Bone marrow (tissue), 2 donors: ENCODE measurements at places on chromosomes 7 and 10.

DNA sequence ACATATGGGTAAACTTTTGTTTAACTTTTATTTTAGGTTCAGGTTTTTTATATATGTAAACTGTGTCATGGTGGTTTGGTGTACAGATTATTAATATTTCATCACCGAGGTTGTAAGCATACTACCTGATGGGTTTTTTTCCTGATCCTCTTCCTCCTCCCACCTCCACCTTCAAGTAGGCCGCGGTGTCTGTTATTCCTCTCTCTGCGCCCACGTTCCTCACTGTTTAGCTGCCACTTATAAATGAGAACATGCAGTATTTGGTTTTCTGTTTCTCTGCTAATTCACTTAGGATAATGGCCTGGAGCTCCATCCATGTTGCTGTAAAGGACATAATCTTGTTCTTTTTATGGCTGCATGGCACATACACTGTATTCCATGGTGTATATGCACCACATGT lies 1000.0 kb upstream of the CELF2 start:
- no peak for DNase-seq

DNA sequence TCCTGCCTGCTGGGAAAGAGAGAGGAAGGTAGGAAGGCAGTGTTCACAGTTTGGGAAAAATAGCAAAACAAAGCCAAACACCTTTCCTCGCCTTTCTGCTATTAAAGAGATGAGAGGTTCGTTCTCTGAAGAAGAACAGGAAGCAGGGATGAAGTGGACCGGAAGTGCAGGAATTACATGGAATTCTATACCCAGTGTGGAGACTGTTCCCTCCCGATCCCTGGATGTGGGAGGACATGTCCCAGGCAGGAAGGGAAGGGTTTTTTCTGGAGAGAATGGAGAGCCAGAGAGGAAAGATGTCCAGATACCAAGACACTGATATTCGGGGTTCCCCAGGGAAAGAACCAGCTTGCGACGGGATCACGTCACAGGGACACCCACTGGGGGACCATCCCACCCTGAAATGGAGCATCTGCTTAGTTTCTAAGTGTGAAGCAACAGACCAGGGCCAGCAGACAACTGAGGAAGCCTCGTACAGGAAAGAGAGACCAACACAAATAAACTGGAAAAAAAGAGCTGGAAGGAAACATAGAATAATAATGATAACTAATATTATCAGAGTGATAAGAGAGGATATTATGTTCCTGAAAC lies 187.6 kb downstream of the PRPF18 start:
- no peak for DNase-seq

DNA sequence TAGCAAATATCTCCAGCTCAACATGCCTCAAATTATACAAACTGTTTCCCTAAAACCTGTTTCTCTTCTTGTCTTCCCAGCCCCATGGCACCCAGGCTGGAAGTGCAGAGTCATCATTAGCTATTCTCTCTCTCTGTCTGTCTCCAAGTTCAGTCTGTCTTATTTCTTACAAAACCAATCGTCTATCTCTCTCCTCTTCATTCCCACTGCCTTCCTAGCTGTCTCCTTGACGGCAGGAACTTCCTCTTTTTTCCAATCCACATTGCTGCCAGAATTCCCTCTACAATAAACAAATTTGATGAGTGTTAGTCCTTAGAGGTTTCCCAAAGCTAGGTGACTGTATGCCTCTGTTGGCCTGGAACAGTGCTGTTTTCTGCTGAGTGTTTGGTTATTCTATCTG lies 14.9 kb upstream of the ZNRF2 start:
- DNase-seq = no peak

- DNase-seq = no peak
Measured at GRCh38 chr7:7266257-7266881, 84.0 kb downstream of the C1GALT1 start.

DNA sequence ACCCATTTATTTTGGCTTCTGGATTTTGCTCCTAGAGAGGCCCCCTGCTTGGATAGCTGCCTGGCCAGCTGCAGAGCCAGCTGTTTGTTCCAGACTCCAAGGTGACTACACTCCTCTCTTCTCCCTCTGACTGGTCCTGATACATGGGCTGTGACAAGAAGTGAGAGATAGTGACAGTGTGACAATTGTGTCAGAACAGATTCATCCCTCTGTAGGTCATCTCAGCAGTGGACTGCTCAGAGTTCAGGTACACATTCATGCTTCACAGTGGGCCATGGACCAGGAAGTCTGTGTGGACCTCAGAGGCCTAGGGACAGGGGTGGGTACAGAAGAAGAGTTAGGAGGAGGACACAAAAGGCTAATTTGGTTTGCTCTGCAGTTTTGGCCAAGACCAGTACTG lies 188.2 kb upstream of the MKLN1 start:
- no peak for DNase-seq

GRCh38 chr10:49594594-49594993 lies 15.5 kb upstream of the SLC18A3 start:
- DNase-seq = no peak

DNA sequence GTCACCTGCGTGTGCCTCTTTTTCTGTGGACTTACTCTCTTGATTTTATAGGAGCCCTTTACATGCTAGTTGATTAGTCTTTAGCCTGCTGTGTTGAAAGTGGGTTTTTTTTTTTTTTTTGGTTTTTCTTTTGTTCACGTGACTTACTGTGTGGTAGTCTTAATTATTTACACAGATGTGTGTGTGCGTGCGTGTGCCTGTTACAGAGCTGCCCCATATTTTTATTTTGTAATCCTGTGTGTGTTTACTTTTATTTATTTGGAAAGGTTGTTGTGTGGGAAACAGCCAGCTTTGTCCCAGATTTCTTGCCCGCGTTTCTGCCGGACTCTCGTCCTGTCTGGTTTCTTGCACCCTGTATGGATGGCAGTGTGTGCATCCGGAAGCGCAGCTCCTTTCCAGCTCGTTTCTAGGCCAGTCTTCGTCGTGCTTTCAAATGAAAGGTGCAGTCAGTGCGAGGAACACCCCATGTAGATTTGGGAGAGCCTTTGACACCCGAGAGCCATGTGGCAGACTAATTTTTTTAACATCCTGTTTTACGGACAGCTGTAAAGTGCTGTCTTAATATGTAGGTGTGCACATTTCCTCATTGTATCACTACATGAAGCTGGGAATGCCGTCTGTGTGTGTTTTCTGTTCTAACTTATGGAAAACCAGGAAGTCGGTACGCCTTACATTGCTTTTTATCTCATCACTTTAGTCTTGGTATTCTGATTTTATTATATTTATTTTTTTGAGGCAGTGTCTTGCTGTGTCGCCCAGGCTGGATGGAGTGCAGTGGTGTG lies 55.6 kb downstream of the DNAJB6 start:
- DNase-seq = no peak

GRCh38 chr10:109889867-109890266 lies 33.4 kb downstream of the XPNPEP1 start:
- DNase-seq = no peak

DNA sequence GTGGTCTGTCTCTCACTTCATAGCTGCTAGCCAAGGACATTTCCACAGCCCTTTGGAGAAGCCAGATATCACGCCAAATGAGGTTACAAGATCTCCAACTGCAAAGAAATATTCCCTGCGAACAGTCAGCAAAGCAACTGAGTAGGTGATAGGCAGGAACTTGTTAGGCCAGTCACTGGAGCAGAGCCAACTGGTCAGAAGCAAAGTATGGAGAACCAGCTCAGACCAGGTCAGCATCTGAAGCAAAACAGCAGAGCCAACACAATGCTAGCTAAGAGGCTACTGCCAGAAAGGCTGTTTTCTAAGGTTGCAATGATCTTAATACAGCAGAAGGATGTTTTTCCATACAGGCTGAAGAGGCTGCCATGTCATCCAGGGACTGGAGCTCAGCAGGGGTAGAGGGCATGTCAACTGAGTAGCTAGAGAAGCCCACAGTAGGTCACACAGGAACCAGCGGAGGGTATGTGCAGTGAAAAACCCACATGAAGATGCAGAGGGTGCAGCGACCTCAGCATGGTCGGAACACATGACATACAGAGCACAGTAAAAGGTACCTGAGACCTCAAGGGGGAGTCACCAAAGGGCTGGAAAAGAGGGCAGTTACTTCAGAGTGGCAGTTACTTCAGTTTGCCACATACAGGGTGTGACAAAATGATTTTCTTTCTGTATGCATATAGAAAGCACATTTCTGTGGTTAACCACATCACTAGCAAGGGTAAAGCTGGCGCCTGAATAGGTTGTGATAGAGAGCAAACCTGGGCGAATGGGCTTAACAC lies 8.9 kb downstream of the SEC31B start:
- DNase-seq = no peak

DNA sequence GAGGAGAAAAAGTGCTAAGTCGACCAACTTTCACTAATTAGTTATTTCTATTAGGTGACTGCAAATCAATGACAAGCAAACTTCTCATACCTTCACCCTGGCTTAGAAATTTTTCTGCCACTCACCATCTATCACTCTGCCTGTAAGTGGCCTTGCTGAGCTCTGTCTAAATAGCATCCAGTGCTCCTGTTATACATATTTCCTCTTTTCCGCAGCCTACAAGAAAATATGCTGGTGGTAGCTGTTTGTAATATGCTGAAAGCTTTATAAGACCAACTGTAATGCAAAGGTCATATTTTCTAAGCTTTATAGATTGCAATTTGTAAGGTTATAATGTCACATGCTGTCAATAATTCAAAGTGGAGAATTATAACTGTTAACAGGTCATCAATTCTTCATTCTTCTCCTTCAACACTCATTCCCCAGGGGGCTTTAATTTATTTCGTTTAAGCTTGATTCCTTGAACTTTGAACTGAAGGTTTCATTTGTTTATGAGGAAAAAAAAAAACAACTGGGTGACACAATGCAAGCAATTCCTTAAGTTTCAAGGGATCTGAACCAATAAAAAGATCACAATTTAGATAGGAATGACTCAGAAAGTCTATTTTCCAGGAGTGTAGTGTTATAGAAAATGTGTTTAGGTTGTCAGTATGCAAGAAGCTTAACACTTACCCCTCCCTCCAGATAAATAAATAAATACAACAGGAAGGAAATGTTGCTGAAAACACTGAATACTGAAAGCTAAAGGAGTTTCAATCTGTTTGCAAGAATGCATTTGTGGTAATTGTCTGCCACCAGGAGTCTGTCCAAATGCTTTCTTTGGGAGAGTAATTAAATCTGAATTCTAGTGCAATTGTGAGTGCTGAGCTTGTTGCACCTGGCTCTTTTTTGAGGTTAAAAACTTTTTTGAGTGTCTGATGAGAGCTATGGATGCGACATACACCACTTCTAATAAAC lies 183.7 kb downstream of the SORCS1 start:
- DNase-seq = no peak

DNA sequence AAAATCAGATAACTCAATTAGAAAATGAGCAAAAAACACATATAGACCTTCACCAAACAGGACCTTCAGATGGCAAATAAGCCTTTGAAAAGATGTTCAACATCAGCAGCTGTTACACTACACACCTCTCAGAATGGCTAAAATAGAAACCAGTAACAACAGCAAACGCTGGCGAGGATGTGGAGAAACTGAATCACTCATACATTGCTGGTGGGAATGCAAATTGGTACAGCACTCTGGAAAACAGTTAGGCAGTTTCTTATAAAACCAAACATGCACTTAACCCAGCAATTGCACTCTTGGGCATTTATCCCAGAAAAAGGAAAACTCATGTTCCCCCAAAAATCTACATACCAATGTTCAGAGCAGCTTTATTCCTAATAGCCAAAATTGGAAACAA lies 37.7 kb upstream of the SMARCD3 start:
- DNase-seq = no peak

DNA sequence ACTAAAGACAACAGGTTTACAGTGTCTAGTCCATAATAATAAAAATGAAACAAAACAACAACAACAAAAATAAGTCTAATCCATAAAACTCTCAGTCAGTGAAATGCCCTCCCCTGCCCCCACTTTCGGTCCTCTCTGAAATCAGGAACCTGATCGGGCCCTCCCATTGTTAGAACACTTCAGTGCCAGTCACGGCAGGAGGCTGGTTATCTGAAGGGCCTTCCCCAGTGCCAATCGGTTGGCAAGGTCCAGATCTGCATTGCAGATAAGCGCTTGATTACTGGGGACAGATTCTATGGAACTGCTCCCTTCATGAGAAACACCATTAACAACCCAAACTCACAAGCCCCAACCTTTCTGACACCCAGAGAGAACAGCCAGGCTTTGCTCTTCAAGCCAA lies 72.2 kb upstream of the EEPD1 start:
- DNase-seq = no peak

DNA sequence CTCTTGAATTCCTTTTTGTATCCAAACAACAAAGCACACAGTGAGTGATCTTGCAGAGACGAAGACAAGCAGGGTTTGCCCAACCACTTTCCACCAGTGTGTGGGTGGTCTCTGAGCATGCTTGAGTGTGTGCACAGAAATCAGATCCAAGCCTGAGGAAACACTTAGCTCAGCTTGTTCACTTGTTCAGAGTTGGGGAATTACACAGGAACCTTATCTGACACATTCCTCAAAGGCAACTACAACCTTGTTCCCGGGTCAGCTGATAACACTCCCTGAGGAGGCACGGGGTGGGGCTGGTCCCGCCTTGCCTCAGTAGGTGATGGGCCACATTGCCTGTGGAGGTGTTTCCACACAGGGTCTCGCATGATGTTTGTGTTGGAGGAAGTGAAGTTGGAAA lies 216.9 kb downstream of the DYNC1I1 start:
- no peak for DNase-seq

DNA sequence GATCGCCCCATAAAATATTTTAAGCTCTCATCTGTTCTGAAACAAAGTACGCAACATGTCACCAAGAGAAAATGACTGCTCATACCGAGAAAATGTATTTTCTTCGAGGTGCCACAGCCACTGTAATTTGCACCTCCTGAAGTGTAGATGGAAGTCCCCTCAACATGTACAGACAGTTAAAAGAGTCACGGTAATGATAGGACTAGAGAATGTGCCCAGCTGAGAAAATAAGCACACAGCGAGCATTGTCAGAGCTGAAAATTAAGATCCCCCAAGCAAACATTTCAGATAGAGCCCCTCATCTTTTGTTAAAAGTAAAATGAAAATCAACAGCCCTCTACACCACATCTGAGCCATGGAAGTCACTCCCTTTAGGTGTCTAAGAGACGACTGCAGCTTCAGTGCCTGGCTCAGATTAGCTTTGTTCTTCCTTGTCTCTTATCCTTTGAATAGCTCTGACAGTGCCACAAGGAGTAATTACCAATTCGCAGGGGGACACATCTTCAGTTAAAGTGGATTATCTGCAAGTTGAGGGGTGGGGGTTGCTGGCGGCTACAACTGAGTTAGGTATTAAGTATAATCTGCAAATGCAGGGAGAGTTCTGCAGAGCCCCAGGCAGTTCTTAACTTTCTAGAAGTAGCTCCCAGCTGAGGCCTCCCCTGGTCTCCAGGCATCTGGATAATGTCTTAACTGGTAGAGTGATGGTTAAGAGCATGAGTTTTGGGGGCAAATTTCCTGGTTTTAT lies 222.7 kb upstream of the C7orf33 start:
- no peak for DNase-seq
